ENCODE measurements at places on chromosomes 4 and X.

DNA sequence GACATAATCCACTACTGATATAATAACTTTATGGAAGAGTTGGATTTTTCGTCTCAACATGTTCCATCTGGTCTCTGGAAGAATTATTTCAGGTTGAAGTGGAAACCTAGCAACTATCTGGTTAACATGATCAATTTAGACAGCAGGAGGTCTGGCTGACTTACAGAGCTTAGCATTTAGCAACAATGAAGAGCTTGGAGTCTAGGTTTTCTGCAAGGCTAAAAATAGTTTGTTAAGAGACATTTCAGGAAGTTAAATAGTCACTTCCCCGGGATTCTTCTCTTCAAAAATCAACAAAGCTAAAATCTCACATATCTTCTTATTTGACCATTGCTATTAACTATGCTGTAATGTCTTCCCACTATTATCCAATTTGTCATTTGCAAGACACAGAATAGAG, 418.6 kb upstream of the DIPK2B start:
- DNase-seq, result no peak

GRCh38 chr4:72295966-72296557, 264.3 kb downstream of the NPFFR2 start:
- no peak for DNase-seq

GRCh38 chrX:45505214-45505613, 304.5 kb upstream of the DIPK2B start:
- no peak for DNase-seq

DNA sequence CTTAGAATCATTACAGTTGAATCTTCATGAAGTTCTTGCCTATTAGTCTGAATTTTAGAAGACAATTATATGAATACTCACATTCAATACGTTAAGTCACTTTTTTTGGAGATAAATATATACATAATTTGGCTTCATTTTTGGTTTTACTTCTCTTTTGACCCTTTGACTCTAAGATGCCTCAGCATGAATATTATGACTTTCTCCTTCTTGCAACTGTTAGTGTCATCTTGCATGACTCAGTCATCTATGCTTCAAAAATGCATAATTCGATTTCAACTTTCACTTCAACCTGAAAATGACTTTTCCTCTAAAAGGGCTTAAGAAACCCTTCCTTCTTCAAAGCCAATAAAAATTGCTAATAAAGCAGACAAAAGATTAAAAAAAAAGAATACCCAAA, 1427.5 kb downstream of the ADGRL3 start:
- no peak for DNase-seq

- no peak for DNase-seq
These were observed 27.3 kb downstream of the OFD1 start for GRCh38 chrX:13761606-13762414.

DNA sequence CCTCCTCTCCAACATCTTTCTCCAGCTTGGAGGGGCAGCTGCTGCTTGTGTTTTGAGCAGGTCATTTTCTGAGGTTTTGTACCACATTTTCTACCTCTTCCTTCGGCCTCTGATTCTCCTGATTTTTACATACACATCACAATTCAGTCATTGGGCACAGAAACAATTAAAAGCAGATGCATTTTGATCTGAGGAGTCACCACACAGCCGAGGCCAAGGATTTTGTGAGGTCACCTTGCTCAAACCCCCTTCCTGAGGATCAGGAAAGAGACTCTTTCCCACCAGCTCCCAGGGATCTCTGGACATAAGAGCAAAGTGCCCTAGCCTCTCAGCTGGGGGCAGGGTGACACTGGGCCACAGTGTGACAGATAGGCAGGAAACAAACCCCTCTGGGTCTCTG, 5.4 kb upstream of the FATE1 start:
- no peak for DNase-seq

GRCh38 chr4:137069473-137069872, 462.8 kb downstream of the PCDH18 start:
- no peak for DNase-seq

GRCh38 chrX:17370191-17370590, 4.8 kb upstream of the NHS start:
- DNase-seq, result no peak

DNA sequence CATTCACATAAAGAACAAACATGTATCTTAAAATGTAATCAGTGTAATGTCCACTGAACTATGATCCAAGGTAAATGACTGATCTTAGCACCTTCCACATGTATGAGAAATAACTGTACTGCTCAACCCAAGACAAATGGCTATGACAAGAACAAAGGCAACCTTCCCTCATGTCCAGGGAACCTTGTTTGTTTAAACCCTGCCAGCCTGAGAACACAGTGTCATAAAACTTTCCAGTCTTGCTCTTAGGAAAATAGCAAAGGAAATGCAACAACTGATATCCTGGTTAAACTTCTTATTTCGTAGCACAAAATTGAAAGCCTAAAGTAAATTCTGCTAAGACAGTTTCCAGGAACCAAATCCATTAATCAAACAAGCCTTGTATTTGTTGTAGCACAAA, 494.3 kb downstream of the IL15 start:
- no peak for DNase-seq

DNA sequence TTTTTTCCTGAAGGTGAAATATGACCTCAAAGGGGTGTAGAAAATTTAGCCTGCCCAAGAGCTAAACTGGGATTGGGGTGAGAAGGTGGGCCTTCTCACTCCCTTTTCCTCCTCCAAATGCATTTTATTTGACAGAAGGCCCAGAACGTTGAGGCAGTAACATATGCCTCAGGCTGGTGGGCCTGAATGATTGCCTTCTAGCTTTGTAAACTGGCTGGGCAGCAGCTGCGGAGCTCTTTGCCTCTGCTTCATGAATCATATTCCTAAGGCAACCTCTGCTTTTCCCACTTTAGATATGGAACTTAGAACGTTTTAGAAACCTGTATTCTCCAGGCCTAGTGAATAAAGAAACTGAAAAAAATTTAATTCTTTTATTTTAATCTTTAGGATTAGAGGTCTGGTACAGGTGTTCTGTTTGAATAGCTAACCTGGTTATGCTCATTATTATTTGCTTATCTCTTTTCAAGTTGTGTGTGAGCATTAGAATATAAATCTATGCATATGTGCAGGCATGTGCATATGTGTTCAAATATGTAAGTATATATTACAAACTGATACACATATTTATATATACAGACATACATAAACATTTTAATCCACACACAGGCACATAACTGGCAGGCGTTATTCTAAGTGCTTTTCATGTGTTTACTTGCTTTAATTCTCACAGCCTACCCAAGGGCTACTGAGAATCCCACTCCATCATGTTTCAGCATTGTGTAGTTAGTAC, 11.5 kb downstream of the PRDM8 start:
- no peak for DNase-seq

GRCh38 chrX:52585892-52586291, 68.8 kb downstream of the SSX7 start:
- DNase-seq, result no peak

- no peak for DNase-seq
These were observed 524.2 kb downstream of the IQCM start for GRCh38 chr4:149291463-149291862.

DNA sequence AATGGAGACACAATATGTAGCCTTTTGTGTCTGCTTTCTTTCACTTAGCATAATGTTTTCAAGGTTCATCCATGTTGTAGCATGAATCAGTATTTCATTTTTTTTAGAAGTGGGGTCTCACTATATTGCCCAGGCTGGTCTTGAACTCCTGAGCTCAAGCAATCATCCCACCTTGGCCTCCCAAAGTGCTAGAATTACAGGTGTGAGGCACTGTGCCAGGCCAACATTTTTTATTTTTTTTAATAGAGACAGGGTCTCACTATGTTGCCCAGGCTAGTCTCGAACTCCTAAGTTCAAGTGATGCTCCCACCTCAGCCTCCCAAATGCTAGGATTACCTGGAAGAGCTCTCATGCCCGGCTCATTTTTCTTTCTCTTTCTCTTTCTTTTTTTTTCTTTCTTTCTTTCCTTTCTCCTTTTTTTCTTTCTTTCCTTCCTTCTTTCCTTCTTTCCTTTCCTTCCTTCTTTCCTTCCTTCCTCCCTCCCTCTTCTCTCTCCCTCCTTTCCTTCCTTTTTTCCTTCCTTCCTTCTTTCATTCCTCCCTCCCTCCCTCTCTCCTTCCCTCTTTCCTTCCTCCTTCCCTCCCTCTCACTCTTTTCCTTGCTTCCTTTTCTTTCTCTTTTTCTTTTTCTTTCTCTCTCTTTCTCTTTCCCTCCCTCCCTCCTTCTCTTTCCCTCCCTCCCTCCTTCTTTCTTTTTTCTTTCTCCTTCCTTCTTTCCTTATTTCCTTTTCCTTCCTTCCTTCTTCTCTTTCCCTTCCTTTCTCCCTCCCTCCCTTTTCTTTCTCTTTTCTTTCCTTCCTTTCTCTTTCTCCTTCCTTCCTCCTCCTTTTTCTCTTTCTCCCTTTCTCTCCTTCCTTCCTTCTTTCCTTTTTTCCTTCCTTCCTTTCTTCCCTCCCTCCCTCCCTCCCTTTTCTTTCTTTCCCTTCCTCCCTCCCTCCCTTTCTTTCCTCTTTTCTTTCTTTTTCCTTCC, 10.1 kb upstream of the RPL39 start:
- DNase-seq, result no peak

GRCh38 chr4:40157436-40157835, 39.4 kb upstream of the RHOH start:
- no peak for DNase-seq

- DNase-seq, result no peak
These were observed 199.0 kb upstream of the NUDT6 start for GRCh38 chr4:123121241-123121907.
